ENCODE measurements at places on chromosomes 1 and 21. TPM values are rescaled to one million over a fixed set of nuclear protein-coding genes. Genes with fewer than 3 reads are reported as not detected.

The LRRC53 gene
- total RNA-seq, result not detected

- no peak for DNase-seq
Observed at GRCh38 chr21:34201481-34201858, 128.1 kb downstream of the MRPS6 start.

GRCh38 chr1:168835176-168835575, 106.2 kb upstream of the DPT start:
- no peak for DNase-seq

- DNase-seq, result no peak
Observed at GRCh38 chr1:160460214-160460642, 59.9 kb downstream of the VANGL2 start.

The LAMB3 gene
- total RNA-seq, result 0.72 TPM

DNA sequence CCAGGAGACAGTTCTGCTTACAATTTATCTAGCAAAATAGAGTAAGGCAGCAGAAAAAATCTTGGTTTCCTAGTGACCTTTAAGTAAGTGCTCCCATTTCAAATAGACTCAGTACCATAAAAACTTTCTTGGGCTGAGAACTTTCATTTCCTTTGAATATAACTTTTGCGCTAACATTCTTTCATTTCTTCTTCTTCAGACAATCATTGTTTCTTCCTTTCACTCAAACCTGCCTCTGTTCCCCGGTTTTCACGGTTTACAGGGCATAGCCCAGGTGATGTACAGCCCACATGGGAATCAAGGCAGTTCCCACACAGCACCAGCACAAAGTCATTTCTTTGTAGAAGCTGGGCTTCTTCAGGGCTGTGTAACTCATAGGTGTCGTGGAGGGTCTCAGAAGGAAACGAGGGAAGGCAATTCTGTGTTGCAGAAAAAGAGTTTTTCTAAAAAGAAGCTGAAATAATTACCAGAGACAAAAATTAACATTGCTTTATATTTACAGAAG, 611.6 kb downstream of the SMYD3 start:
- DNase-seq, result no peak
